ENCODE measurements at places on chromosomes 11 and 22.

- DNase-seq = no peak
Observed at GRCh38 chr11:71466358-71466757, 13.4 kb downstream of the NADSYN1 start.

- no peak for DNase-seq
Observed at GRCh38 chr11:133663135-133663985, 131.1 kb upstream of the OPCML start.

GRCh38 chr11:74278721-74279161, 32.7 kb downstream of the P4HA3 start:
- DNase-seq = no peak

- DNase-seq = no peak
Observed at GRCh38 chr11:119438599-119438998, 15.6 kb upstream of the THY1 start.

DNA sequence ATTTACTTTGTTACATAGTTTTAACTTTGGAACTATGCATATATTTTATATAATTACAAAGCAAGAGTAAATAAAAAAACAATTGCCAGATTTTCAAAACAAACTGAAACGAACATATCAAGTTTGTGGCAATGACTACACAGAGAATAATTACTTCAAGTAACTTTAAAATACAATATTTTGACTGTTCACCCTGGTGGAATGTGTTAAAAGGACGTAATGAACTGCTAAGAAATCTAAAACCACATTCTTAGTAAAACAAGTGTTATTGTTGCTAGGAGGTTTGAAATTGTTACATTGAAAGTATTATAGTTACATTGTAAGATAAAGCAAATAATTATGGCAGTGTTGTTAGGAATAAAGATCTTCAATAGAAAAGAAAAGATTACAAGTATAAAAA, 71.4 kb downstream of the SFI1 start:
- no peak for DNase-seq

- DNase-seq = no peak
Observed at GRCh38 chr11:66417000-66417399, 3.8 kb upstream of the NPAS4 start.

DNA sequence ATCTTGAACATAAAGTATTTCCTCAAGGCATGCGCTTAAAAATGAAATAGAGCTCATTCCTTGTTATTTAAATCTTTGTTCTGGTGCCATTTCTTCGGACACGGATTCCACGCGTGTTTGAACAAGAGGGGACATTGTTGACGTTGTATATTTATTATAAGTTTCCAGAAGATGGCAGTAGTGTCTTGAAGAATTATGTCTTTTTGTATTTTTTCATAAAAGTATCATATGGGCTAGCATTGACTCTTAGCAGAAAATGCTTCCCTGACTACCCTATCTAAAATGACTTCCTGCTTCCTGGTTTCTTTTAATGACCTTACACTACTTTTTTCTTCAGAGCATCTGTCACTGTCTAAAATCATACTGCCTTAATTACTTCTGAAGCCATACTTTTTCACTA, 20.4 kb downstream of the BIRC2 start:
- DNase-seq = no peak

GRCh38 chr11:112115386-112115785, 28.7 kb downstream of the SDHD start:
- no peak for DNase-seq

- no peak for DNase-seq
Observed at GRCh38 chr11:122741613-122742300, 86.2 kb downstream of the UBASH3B start.

DNA sequence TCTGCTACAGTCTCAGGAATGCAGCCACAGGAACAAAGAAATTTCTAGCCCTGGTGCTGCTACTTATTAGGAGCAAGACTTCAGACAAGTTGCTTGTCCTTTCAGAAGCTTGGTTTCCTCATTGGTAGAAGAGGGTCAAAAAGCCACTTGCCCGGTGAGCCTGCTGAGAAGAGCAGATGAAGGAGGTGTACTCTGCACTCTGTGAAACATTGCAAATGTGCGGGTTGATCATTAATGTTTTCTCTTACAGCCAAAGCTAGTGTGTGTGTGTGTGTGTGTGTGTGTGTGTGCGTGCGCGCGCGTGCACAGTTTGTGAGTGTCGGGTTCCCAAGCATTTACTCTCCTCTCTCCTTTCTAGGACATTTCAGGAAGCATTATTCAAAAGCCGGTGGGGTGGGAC, 86.3 kb upstream of the NNMT start:
- DNase-seq = no peak

- no peak for DNase-seq
Observed at GRCh38 chr11:113363406-113363805, 24.2 kb upstream of the ANKK1 start.

DNA sequence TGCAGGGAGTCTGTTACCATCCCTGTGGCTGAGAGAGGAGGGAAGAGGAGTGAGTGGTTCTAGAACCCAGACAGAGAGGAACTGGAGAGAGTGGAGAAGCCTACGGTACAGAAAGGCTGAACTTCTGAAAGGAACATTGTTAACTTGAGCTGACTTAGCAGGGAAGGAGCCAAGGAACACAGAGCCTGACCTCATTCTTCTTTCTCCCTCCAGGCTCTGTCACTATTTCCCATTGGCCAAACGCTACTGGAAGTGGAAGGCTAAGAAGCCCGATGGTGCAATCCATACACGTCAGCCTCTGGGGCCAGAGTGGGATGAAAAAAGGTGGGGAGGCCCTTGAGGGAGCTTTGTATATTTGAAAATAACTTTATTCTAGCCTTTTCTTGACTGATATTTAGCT, 16.5 kb upstream of the WT1 start:
- DNase-seq = no peak

DNA sequence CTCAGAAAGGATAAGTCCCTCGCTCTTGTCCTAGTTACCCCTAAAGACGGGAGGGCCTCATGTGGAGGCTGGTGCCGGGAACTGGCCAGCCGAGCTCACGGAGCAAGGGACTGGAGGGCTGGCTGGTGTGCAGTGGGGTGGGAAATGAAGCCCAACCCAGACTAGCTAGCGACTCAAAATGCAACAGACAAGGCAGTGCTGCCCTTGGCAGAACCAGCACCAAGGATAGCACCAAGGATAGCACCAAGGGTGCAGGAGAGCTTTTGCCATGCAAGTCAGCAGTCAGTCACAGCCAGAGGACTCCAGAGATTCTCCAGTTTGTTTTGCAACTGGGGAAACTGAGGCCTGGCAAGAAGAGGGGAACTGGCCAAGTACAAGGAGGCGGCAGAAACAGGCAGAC, 6.5 kb upstream of the BATF2 start:
- DNase-seq = no peak

- DNase-seq = no peak
Observed at GRCh38 chr22:34973926-34974325, 92.0 kb upstream of the ISX start.

DNA sequence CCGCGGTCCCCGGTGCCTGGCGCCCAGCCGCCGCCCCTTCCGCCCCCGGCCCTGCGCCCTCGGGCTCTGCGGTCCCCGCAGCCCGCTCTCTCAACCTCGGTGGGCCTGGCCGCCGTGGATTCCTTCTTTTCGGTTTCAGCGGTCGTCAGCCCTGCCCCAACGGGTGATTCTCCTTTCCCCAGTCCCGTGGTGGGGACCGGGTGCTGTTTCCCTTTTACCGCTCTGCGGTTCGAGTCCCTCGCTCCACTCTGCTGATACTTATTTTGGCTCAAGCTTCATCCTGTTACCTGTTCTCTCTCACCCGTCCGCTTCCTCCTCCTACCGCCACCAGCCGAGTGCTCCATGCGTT, 494 bp downstream of the ZDHHC5 start:
- no peak for DNase-seq

DNA sequence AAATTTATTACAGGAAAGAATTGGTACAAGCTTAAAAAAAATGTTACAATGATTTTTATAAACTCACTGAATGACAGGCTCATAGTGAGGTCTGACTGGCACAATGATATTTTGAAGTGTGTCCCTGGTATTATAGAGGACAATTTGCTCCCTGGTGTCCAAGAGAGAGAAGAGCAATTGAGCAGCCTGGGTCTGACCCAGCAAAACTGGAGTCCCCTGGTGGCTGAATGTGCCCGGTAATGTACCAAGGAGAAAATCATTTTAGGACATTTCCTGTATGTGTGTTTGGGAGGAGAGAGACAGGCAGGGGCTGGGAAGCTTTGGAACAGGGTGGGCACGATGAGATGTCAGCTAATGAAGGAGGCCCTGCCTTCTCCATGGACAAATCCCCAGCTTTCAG, 125.3 kb downstream of the APOL5 start:
- DNase-seq = no peak

DNA sequence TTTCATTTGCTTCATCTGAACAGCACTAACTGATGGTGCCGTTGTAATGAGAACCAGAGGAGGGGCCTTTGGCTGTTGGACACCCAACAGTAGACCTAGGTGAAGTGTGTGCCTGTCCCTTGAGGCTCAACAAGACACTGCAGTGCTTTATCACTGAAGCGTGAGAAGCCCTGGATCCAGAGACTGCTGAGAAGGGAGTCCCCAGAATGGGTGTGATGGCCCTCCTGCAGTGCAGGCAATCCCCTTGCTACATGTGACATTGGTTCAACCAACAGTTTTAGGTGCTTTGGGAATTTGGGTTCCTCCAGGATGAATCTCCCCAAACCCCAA, 125.6 kb downstream of the BRD1 start:
- DNase-seq = no peak

DNA sequence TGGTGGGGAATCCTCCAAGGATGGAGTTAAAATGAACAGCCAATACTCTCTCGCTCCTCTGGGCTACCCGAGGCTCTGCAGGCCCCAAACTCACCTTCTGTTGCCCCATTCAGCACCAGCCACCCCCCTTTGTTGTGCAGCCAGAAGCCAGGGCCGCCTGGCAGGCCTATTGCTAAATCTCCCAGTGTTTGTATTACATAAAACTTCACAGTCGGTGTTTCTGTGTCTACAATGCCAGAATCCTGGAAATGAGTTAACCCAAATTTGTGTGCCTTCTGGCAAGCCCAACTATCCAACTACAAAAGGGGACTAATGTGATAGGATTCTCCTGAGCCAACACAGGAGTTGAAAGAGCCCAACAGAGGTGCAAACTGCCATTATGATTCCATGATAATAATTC, 9.3 kb downstream of the KCNJ5 start:
- no peak for DNase-seq
